Fibroblast of gingiva (primary cell): ENCODE measurements at places on chromosomes 2 and 18.
A peak's percentile ranks its signal among the peaks of the same experiment; 100 is the strongest.

GRCh38 chr18:50937183-50937582 lies 30.7 kb upstream of the ELAC1 start:
- no peak for DNase-seq

GRCh38 chr2:25286025-25286400 lies 55.7 kb downstream of the DNMT3A start:
- no peak for DNase-seq

GRCh38 chr18:64539847-64540246 lies 391.0 kb upstream of the LINC00305 start:
- DNase-seq = no peak

DNA sequence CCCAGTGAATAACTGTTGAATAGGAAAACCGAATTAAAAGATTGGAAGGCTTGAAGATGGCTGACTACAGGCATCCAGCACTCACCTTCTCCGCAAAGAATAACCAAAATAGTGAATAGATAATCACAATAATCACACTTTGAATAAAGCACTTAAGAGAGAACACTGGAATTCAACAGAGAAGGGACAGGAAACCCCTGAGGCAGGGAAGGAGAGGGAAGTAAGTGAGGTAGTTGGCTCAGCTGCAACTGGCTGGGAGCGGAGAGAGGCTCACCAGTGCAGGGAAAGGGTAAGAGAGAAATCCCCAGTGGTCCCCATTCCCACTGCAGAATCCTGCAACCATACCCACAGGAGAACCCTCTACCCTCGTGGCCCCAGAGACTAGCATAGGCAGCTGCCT lies 246.6 kb upstream of the NCKAP5 start:
- DNase-seq = no peak

DNA sequence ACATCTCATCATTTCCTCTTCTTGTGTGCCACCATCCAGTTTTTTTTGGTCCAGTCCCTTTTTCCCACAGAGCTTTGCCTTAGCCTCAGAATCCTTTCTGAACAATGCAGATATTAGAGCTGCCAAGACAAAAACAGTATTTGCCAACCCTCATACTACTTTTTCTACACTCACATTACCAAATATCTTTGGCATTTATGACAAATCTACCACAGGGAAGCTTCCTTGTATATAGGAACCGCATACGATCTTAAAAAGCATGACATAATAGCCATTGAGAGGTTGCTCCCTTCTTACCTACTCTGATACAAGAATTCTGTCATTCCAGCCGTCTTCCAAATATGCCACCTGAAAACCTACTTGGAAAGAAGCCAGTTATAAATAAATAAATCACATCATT lies 9.4 kb downstream of the ZNF24 start:
- DNase-seq = peak; percentile 40

GRCh38 chr18:22499421-22499820 lies 81.7 kb upstream of the CTAGE1 start:
- no peak for DNase-seq

- DNase-seq = no peak
These were observed 158.0 kb upstream of the RAB6C start for GRCh38 chr2:129821445-129821844.

- DNase-seq = no peak
These were observed 41.6 kb downstream of the TMEM17 start for GRCh38 chr2:62464221-62465007.

GRCh38 chr18:55452123-55452611 lies 135.8 kb downstream of the TCF4 start:
- peak; percentile 29 for DNase-seq

DNA sequence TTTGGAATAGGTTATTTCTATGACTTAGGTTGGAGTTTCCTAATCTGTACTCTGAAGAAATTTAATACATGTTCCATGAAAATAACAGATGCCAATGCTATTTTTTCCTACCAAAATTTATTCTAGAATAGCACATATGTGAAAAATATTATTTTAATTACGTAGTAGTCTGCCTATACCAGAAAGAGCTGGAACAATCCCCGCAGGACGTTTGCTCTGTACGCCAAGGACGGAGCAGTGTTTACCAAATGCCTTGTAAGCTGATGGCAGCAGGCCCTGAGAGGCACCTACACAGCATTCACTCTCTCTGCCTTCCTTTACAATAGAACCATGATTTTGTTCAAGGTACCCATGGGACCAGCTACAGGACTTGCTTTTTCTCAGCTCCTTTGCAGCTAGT lies 16.8 kb upstream of the SLC1A4 start:
- DNase-seq = no peak

DNA sequence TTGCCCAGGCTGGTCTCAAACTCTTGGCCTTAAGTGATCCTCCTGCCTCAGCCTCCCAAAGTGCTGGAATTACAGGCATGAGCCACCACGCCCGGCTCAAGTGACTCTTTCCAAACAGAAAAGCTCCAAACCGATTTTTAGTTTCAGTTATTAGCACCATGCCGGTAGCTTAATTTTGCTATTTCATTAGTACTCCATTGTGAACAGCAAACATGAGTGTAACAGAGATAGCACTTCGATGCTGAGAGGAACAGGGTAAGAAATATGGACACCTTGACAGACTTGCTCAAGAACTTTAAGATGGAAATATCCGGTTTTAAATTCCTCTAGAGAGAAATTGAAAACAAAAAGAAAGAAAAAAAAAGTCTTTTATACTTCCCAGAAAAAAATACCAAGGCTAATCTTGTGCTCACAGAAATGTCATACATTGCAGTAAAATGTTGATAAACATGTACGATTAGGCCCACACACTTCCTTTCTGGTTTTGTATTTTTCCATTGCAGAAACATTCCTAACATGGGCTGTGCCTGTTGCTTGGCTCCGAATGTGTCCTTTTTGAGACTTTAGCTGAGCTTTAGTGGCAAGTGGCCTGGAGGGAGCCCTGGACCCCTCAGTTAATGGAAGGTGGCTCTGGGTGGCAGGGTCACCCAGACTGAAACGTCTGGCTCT lies 18.3 kb downstream of the FHL2 start:
- no peak for DNase-seq

DNA sequence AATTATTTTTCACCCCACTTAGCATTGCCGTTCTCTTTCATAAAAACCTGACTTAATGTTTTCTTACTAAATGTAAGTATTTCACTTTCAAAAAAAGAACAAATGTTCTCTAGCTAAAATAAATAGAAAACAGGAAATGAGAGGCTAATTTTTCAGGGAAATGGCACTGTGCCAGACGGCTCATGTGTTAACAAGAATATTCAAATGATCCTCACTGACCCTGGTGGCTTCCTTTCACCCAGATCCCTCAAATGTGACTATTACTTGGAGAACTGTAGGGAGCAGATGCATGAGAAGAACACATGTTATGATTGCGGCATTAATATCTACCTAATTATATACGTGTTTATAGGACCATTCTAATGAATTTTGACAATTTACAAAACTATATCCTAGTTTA lies 827.7 kb downstream of the SOCS6 start:
- no peak for DNase-seq

GRCh38 chr2:219028141-219028540 lies 13.2 kb downstream of the CFAP65 start:
- no peak for DNase-seq

- no peak for DNase-seq
These were observed 57.9 kb downstream of the NCK2 start for GRCh38 chr2:105802587-105802986.

- DNase-seq = peak; percentile 18
These were observed at the start of gene RSAD2 for GRCh38 chr2:6877402-6878304. TSS of gene RSAD2 (plus strand) at chr2:6877777. CDS start at chr2:6877801, 24 bp downstream.

GRCh38 chr2:406876-407275 lies 119.0 kb upstream of the ALKAL2 start:
- DNase-seq = no peak

- DNase-seq = no peak
These were observed 56.2 kb upstream of the ROCK1 start for GRCh38 chr18:21167641-21168377.

GRCh38 chr2:109636317-109636716 lies 22.2 kb downstream of the SOWAHC start:
- peak; percentile 84 for DNase-seq

DNA sequence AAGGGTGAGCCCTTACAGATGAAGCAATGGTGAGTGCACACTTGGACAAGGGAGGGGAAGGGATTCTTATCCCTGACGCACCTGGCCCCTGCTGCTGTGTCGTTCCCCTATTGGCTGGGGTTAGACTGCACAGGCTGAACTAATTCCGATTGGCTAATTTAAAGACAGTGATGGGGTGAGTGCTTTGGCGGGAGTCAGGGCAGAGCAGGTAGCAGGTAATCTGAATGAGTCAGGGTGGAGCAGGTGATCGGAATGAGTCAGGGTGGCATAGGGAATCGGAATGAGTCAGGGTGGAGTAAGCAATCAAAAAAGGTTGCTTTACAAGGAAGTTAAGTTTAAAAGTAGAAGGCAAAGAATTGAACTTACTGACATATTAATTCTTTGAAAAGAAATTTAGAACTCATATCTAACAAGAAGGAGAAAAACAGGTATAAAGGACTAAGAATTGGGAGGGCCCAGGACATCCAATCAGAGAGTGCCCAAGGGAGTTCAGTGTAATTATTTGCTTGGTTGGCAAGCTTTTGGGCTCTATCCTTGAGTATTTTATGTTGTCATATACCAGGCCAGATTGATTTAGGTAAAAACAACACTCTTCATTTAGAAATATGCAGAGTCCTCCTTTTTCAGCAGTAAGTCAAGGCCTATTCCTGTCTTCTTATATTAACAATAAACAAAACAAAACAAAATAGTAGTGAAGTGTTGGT lies 52.3 kb upstream of the RALBP1 start:
- DNase-seq = no peak

DNA sequence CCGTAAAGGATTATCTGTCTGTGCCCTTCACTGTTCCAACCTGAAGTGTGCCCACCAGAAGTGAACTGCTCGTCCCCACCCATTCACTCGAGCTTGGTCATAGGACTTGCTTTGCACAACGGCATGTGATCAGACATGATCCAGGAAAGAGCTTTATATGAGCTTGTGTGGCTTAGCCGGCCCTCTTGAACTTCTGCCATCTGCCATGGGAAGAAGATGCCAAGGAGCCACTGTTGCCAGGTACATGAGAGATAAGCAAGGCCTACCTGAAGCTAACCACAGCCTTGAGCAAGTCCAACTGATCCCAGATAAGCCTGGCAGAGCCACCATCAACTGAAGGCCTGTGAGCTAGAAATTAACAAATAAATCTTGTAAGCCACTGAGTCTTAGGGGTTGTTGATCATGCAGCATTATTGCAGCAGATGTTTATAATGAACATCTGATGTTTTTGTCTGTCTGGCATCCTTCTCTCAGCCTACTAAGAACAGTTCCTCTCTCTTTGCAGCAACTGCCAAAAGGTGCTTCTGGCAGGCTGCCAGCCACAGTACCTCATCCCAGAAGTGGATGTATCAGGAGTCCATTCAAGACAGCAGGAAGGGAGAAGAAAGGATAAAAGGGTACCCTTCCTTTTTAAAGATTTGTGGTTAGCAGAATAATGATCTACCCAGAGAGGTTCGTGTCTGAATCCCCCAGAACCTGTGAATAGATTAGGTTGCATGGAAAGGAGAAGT lies 16.8 kb downstream of the DBI start:
- no peak for DNase-seq

DNA sequence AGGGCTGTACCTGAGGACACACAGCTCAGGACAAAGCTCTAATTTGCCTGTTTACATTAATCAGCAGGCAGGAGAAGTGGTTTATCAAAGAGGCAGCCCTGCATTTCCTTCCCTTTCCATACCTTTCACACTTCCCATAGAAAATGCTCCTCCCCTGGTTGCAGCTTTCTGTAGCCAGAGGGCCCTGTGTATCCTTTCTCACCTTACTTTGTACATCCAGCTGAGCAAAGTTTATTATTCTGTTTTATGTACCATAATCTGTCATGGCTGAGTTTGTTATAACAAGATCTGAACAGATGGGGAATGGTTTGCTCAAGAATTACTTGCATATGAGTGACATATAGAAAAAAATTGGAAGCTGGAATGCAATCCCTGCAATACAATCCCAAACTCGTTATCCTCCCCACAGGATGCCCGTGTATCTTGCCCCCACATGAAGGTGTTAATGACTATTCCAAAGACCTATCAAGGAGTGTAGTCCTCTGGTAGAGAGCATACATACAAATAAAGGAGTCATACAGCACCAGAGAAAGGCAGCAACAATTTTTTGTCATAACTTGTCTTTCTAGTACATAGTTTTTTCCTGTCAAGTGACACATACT lies 1025.8 kb upstream of the KLHL29 start:
- DNase-seq = no peak

GRCh38 chr2:234163510-234164045 lies 113.1 kb downstream of the SPP2 start:
- DNase-seq = no peak

DNA sequence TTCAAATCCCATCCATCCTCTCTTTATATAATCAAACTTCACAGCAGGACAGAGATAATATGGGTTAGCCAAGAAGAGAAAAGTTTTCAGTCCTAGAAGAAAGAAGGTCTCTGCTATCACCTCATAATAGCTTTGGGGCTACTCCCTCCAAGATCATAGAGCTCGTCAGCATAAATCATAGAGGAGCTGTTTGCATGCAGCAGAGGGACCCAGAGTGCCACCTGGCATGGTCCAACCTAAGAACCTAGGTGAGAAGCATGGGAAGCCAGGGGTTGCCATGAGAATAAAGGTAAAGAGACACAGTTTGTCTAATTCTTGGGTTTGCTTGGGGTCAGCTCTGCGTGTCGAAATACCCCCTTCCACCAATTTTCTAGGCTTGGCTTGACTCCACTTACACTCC lies 87.1 kb upstream of the CYP1B1 start:
- no peak for DNase-seq

GRCh38 chr2:211823886-211824479 lies 714.6 kb downstream of the ERBB4 start:
- DNase-seq = no peak

GRCh38 chr18:51437280-51438271 lies 240.1 kb upstream of the MEX3C start:
- no peak for DNase-seq

DNA sequence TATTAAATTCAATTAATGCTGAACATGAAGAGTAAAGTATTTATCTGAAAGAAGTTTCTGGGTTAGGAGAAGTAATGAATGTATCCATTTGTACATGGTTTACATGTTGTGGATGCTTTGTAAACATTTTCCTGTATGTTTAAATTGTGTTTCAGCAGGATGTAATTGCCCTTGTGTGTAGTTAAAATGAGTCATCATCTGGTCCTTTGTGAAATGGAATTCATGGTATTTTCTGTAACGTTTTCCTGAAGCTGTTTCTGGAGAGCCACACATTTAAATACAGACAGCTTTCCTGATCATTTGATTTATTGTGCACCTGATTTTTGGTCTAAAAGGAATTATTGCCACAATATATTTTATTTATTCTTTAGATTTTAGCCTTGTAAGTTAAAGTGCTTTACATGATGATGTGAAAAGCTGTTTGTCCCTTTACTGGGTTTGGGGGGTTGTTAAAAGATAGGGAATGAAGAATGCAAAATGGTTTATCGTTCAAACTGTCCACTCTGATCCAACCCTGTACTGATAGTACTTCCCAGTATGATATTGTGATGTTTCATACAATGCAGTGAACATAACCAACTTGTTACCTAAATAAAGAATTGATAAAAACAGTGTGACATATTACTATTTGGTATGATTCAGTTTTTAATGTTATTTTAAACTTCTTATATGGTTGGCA lies 41.7 kb upstream of the SLC3A1 start:
- peak; percentile 43 for DNase-seq
